Stimulated activated CD4-positive, alpha-beta T cell treated with anti-CD3 and anti-CD28 coated beads, Interleukin-2, amount 100 ng/mL, for 48 hours (primary cell): ENCODE measurements at places on chromosomes 5 and 9.

GRCh38 chr5:179217356-179217755 is 127.9 kb downstream of the ADAMTS2 start:
- DNase-seq = no peak

GRCh38 chr9:92966518-92966800 is 19.1 kb downstream of the FGD3 start:
- no peak for DNase-seq

- DNase-seq = no peak
Measured at GRCh38 chr5:108905805-108906204, 158.1 kb downstream of the FER start.

- DNase-seq = no peak
Measured at GRCh38 chr5:139295346-139296057, 2.0 kb downstream of the MATR3 start.

GRCh38 chr9:37620396-37620795 is 28.0 kb upstream of the TOMM5 start:
- no peak for DNase-seq

- no peak for DNase-seq
Measured at GRCh38 chr5:96016216-96016615, 54.6 kb upstream of the ELL2 start.

- DNase-seq = no peak
Measured at GRCh38 chr5:109653561-109654239, 36.0 kb upstream of the MAN2A1 start.

DNA sequence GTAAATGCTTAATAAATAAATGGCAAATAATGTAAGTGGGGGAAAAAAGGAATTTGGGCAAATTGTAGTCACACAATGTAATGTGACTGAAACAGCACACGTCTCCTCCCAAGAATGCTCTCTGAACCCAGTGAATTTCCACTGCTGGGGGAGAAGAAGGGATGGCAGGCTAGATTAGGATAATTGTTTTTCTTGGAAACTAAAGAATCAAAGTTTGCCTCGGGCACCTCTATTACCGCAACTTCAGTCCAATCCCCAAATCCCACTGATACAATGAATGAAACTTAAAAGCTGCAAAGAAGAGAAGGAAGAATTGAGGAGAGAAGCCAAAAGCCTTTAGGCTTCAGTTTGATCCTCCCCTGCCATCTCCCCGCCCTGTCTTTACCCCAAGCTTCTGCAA is 423.2 kb upstream of the PAPPA start:
- no peak for DNase-seq

DNA sequence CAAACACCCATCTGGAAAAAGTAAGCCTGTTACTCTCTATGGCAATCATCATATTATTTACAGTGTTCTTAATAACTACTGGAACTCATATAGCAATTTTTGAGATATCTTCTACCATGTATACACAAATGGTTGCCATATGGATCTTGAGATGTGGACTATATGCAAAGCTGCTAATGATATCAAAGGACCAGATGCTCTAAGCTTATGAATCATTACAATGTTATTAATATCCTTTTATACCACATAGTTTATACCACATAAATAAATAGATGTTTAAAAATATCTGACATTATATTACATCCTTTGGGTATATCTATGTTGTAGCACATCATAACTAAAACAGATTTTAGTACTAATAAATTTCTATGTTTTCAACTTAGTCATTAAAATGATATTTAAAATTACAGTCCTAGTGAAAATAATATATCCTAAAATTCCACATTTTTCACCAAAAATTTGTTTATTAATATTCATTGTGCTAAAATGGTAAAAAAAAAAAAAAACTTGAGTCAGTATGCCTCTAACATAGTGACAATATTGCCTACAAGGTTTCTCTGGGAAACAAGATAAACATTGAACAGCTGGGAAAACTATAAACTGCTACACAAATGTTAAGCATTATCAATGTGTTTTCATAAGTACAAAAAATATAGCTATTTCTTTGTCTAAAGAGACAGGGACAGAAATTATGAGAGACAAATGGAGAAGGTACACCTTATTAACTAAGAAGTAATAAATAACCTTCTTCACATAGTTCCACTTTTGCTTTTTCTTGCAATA is 85.5 kb downstream of the DTWD2 start:
- DNase-seq = no peak
